ENCODE measurements at places on chromosomes 7 and 10. TPM values are rescaled to one million over a fixed set of nuclear protein-coding genes. Genes with fewer than 3 reads are reported as not detected.

Gene CCDC172
- not detected for total RNA-seq

Gene PAX4
- not detected for total RNA-seq

Gene COX15
- total RNA-seq: 36.9 TPM

Gene DPY19L1
- 54.2 TPM for total RNA-seq

Gene CRYGN
- total RNA-seq: not detected

Gene KAZALD1
- total RNA-seq: 0.57 TPM

Gene C10orf71
- not detected for total RNA-seq

Gene OPALIN
- total RNA-seq: not detected

Gene DNAH11
- 5.3 TPM for total RNA-seq

Gene WDR86
- total RNA-seq: not detected

Gene IGFBP1
- total RNA-seq: not detected

Gene FAM25C
- total RNA-seq: not detected

Gene CHST3
- 12.7 TPM for total RNA-seq

Gene DLX5
- not detected for total RNA-seq

Gene KIAA1549
- 5.0 TPM for total RNA-seq

Gene SKIDA1
- total RNA-seq: 0.67 TPM

Gene PRPS1L1
- total RNA-seq: not detected

Gene VWC2
- not detected for total RNA-seq

Gene TEX36
- not detected for total RNA-seq

Gene SH2D4B
- 0.10 TPM for total RNA-seq

Gene LRMDA
- total RNA-seq: 18.3 TPM

Gene LRIT1
- not detected for total RNA-seq

Gene ARHGEF5
- 0.33 TPM for total RNA-seq

Gene SPDYE5
- not detected for total RNA-seq

Gene GPR146
- total RNA-seq: 29.4 TPM

Gene IRF5
- 0.65 TPM for total RNA-seq

Gene PNLIPRP1
- not detected for total RNA-seq

Gene C10orf120
- total RNA-seq: not detected

Gene PTEN
- total RNA-seq: 77.6 TPM

Gene TMEM120A
- total RNA-seq: 19.7 TPM

Gene CFAP70
- total RNA-seq: 0.29 TPM

Gene LRRD1
- under 0.01 TPM for total RNA-seq

Gene GIMAP8
- 49.6 TPM for total RNA-seq

Gene DDIT4
- 75.0 TPM for total RNA-seq
